ENCODE measurements at places on chromosomes 3 and 15.

- DNase-seq = no peak
Measured at GRCh38 chr15:34043813-34044212, 4.8 kb upstream of the AVEN start.

DNA sequence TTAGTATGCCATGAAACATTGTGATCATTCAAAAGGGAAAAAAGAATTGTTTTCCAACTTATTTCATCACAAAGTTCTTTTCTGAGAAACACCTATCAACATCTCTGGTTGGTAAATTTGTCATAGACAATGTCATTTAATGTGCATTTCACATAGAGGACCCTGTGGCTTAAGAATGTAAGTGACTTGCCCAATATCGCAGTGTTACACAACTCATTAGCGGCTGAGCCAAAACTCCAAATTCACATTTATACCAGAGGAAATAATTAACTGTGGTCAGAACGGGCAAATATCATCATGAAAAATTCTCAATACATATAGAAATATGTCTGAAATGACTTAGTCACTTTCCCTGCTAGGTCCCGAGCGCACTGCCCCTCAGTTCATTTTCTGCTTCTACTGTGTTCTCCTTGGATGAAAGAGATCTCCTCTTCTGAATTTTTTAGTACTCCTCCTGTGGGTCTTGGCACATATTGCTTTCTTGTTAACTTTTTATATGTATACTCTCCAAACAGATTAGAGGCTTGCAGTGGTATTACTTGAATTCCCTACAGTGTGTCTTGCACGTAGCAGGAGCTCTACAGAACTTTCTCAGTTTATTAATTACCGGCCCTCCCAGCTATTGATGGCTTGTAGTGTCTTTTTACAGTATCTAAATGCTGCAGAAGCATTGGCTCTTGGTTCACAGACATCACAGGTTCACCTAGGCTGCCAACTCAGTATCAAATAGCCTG lies 33.1 kb downstream of the PTX3 start:
- no peak for DNase-seq

GRCh38 chr3:139107424-139108252 lies 62.9 kb upstream of the PRR23C start:
- DNase-seq = no peak

GRCh38 chr3:43096761-43097160 lies 9.1 kb downstream of the POMGNT2 start:
- no peak for DNase-seq

DNA sequence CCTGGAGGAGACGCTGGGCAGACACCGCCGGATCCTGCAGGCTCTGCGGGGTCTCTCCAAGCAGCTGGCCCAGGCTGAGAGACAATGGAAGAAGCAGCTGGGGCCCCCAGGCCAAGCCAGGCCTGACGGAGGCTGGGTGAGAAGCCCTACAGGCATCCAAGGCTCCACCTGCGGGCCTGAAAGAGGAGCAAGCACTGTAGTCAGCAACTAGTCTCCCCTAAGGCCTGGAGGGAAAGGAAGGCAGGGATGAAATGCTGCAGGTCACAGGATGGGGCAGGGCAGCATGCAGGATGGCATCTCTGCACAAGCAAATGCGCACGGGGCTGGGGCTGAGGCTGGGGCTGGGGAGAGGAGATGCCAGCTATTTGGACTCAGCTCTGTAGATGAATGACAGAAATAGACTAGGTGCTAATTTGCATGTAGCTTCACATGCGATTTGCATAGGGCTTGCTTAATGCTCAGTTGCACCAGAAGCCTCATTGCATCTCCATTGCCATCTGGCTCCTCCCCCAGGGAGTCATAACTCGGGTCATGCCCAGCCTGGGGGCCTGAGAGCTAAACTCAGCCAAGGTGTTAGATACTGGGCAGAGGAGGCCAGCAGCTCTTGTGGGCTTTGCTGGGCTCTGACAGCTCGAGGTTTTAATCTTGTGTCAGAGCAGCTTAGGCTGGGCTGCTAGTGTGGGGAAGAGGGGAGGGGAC lies 5.2 kb upstream of the CPLX3 start:
- no peak for DNase-seq

GRCh38 chr3:49093853-49094767 lies at the start of gene QRICH1:
Gene QRICH1 (minus strand): TSS chr3:49094071. CDS start chr3:49077017, 17,054 bp downstream.
- DNase-seq = peak; percentile 99

- no peak for DNase-seq
Measured at GRCh38 chr3:22122567-22122966, 371.6 kb upstream of the ZNF385D start.
